Type B pancreatic cell (in vitro differentiated cells): ENCODE measurements at places on chromosomes 5 and 9. TPM values are rescaled to one million over a fixed set of nuclear protein-coding genes. Genes with fewer than 3 reads are reported as not detected.
A peak's percentile ranks its signal among the peaks of the same experiment; 100 is the strongest.

GRCh38 chr5:79349047-79349446 is 113.1 kb downstream of the JMY start:
- H3K27me3 ChIP-seq, result no peaks in the 10 kb centered on the region
- no peak for DNase-seq
- peaks cover 4% of the 10 kb centered on the region for H3K36me3 ChIP-seq
- no peak overlapping the region for H3K4me3 ChIP-seq
- H3K4me1 ChIP-seq, result no peaks in the 10 kb centered on the region

Gene CDC25C
- 4.1 and 17.2 TPM in 2 replicates for total RNA-seq

GRCh38 chr5:171549274-171549673 is 129.8 kb downstream of the FGF18 start:
- no peaks in the 10 kb centered on the region for H3K36me3 ChIP-seq
- DNase-seq, result no peak
- peaks cover 7% of the 10 kb centered on the region for H3K4me1 ChIP-seq
- peaks cover 9% of the 10 kb centered on the region for H3K27me3 ChIP-seq

GRCh38 chr9:84238652-84239051 is 101.9 kb downstream of the SLC28A3 start:
- no peaks in the 10 kb centered on the region for H3K27me3 ChIP-seq
- H3K4me1 ChIP-seq, result peaks cover 3% of the 10 kb centered on the region
- no peaks in the 10 kb centered on the region for H3K36me3 ChIP-seq
- H3K27ac ChIP-seq, result no peak overlapping the region

Gene PCDHB11
- total RNA-seq, result 2.0 and 3.3 TPM in 2 replicates

Gene TMEM215
- 0.27 TPM in 1 of 2 replicates, not detected in the other for total RNA-seq

Gene GRM6
- total RNA-seq, result not detected in 2 replicates

Gene SPACA9
- 5.2 and 8.3 TPM in 2 replicates for total RNA-seq

DNA sequence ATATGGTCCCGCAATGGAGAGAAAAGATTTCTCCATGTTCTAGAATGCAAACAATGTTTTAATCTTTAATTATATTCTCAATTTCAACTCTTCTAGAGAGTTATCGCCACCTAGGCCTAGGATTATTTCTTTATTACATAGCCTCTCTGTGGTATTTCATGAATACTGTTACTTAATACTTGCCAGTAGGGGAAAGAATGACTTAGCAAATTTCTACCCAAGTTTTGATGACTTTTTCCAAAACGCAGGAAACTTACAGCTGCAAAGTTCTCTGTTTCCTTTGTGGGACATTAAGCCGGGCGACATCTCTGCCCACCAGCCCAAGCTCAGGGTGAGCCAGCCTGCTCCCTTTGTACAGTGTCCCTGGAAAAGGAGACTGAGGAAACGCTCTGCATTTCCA is 73.8 kb downstream of the MED27 start:
- H3K27ac ChIP-seq, result no peak overlapping the region
- H3K4me3 ChIP-seq, result no peak overlapping the region
- H3K36me3 ChIP-seq, result peaks cover 3% of the 10 kb centered on the region
- no peak for DNase-seq
- H3K27me3 ChIP-seq, result no peaks in the 10 kb centered on the region

GRCh38 chr9:106956971-106957370 is 94.0 kb downstream of the ZNF462 start:
- H3K4me1 ChIP-seq, result peaks cover 9% of the 10 kb centered on the region
- peak overlapping the region; percentile 27 for H3K27ac ChIP-seq
- no peaks in the 10 kb centered on the region for H3K27me3 ChIP-seq
- H3K36me3 ChIP-seq, result peaks cover 74% of the 10 kb centered on the region
- no peak overlapping the region for H3K4me3 ChIP-seq

Gene UNC13B
- total RNA-seq, result 48.9 and 62.1 TPM in 2 replicates

Gene FUT7
- total RNA-seq, result not detected in 2 replicates

Gene RALGPS1
- total RNA-seq, result 16.7 and 30.0 TPM in 2 replicates

DNA sequence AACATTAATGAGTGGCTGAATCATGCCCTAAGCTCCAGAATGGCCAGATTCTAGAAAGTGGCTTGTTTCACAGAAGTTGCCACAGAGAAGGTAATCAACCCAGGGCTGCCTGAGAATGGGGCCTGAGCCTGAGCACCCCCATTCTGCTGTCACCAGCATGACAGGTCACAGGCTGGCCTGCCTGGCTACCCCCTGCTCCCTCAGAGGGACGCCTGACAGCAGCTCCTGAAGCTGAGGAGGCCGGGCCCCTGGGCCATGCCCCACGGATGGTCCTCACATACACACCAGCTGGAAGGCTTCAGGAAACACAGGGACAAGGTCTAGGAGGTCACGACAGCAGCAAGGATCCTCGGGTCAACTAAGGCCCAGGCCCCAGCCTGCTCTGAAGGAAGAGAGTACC is 3.7 kb downstream of the GABRP start:
- DNase-seq, result no peak
- peaks cover 18% of the 10 kb centered on the region for H3K4me1 ChIP-seq
- peak overlapping the region; percentile 54 for H3K4me3 ChIP-seq
- peaks cover 5% of the 10 kb centered on the region for H3K27me3 ChIP-seq
- H3K36me3 ChIP-seq, result no peaks in the 10 kb centered on the region

Gene TMEM161B
- total RNA-seq, result 17.6 and 23.6 TPM in 2 replicates

- H3K4me1 ChIP-seq, result no peaks in the 10 kb centered on the region
- H3K4me3 ChIP-seq, result no peak overlapping the region
- no peaks in the 10 kb centered on the region for H3K27me3 ChIP-seq
- no peaks in the 10 kb centered on the region for H3K36me3 ChIP-seq
- no peak overlapping the region for H3K27ac ChIP-seq
Observed at GRCh38 chr5:39337252-39337915, 26.9 kb downstream of the C9 start.

Gene VAV2
- total RNA-seq, result 39.4 and 54.3 TPM in 2 replicates

- no peaks in the 10 kb centered on the region for H3K4me1 ChIP-seq
- no peak for DNase-seq
- peaks cover 3% of the 10 kb centered on the region for H3K27me3 ChIP-seq
- H3K4me3 ChIP-seq, result no peak overlapping the region
Observed at GRCh38 chr9:127724012-127724411, 8.1 kb downstream of the TTC16 start.

Gene SMIM33
- not detected in 2 replicates for total RNA-seq

DNA sequence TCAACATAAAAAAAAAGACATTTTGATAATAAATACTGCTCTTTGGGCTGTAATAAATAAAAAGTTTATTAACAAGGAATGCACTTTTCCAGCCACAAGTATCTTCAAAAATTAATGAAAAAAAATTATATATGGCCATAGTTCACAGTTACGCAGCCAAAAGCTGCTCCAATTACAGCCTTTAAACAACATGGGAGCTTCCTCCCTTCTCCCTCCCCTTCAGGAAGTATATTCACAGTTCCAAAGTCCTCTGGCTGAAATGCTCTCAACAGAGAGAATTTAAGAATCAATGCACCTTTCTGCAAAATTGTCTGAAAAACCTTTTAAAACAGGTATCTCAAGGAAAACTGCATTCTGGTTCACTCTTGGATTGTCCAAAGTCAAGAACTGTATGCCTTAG is 5.9 kb downstream of the PLK2 start:
- DNase-seq, result no peak
- H3K4me1 ChIP-seq, result peaks cover 53% of the 10 kb centered on the region
- H3K36me3 ChIP-seq, result peaks cover 90% of the 10 kb centered on the region
- H3K27ac ChIP-seq, result peak overlapping the region; percentile 95
- H3K27me3 ChIP-seq, result no peaks in the 10 kb centered on the region

- H3K27me3 ChIP-seq, result no peaks in the 10 kb centered on the region
- H3K4me1 ChIP-seq, result peaks cover 12% of the 10 kb centered on the region
- H3K27ac ChIP-seq, result no peak overlapping the region
Observed at GRCh38 chr5:31894141-31894540, 255.2 kb downstream of the PDZD2 start.

DNA sequence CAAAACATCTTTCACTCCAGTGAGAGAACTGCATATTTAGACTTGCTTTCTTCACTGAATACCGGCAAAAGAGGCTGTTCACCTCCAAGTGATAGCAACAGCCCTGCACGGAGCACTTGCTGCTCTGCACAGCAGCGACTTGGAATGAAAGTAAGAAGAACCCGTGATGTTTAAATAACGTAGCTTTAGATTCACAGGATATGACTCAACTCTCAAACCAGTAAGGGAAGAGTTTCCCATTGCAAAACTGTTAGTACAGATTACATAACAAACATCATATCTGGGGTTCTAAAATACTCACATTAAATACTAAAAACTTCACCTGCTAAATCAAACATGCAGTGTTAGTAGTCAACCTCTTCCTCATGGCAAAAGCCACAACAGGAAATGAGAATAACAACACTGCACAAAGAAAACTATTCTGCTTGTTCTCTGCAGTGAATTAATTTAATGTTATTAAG is 203.4 kb downstream of the MCTP1 start:
- no peak overlapping the region for H3K4me3 ChIP-seq

Gene F12
- 3.2 and 5.7 TPM in 2 replicates for total RNA-seq

- H3K36me3 ChIP-seq, result no peaks in the 10 kb centered on the region
- no peaks in the 10 kb centered on the region for H3K4me1 ChIP-seq
- H3K27ac ChIP-seq, result peak overlapping the region; percentile 15
- peaks cover 53% of the 10 kb centered on the region for H3K27me3 ChIP-seq
Observed at GRCh38 chr5:176788091-176788490, 22.3 kb upstream of the UNC5A start.

- H3K27me3 ChIP-seq, result peaks cover 98% of the 10 kb centered on the region
- H3K27ac ChIP-seq, result peak overlapping the region; percentile 66
Observed at GRCh38 chr5:88674356-88675167, 208.4 kb downstream of the MEF2C start.

GRCh38 chr5:173550641-173551040 is 65.8 kb downstream of the BOD1 start:
- no peak overlapping the region for H3K4me3 ChIP-seq
- no peak overlapping the region for H3K27ac ChIP-seq
- peaks cover 4% of the 10 kb centered on the region for H3K4me1 ChIP-seq

Gene SPINK7
- total RNA-seq, result not detected in 2 replicates

DNA sequence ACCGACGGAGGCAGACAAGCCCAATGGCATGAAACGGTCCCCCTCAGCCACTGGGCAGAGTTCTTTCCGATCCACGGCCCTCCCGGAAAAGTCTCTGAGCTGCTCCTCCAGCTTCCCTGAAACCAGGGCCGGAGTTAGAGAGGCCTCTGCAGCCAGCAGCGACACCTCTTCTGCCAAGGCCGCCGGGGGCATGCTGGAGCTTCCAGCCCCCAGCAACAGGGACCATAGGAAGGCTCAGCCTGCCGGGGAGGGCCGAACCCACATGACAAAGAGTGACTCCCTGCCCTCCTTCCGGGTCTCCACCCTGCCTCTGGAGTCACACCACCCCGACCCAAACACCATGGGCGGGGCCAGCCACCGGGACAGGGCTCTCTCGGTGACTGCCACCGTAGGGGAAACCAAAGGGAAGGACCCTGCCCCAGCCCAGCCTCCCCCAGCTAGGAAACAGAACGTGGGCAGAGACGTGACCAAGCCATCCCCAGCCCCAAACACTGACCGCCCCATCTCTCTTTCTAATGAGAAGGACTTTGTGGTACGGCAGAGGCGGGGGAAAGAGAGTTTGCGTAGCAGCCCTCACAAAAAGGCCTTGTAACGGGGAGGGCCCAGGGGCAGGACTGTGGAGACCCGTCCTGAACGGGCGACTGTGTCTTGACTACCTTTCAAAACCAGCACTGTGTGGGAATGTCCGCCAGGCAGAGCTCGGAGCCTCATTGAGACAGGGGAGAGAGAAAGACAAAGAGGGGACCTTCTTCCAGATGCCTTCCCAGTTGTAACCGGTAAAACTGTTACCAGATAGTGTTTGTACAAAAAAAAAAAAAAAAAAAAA is 29.9 kb downstream of the CD180 start:
- no peaks in the 10 kb centered on the region for H3K27me3 ChIP-seq
- no peak overlapping the region for H3K27ac ChIP-seq
- no peaks in the 10 kb centered on the region for H3K4me1 ChIP-seq
- H3K36me3 ChIP-seq, result peaks cover 14% of the 10 kb centered on the region
- H3K4me3 ChIP-seq, result no peak overlapping the region

DNA sequence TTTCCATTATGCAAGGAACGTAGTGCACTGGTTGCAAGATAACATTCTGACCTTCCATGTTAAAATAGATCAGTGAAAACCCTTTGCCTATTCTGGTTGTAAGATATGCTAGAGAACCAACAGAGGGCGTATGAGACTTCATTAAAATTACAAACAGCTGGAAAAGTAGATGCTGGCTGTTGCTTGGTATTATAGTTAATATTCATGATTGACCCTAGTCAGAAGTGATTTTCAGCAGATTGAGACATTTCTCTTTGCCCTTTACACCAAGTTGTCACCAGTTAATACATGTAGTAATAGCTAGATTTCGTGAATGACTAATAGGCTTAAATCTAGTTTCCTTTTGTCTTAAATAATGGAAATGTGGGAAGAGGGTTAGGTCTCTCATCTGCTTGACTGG is 13.8 kb upstream of the FGF18 start:
- H3K27ac ChIP-seq, result peak overlapping the region; percentile 70
- no peak for DNase-seq
- H3K27me3 ChIP-seq, result no peaks in the 10 kb centered on the region

DNA sequence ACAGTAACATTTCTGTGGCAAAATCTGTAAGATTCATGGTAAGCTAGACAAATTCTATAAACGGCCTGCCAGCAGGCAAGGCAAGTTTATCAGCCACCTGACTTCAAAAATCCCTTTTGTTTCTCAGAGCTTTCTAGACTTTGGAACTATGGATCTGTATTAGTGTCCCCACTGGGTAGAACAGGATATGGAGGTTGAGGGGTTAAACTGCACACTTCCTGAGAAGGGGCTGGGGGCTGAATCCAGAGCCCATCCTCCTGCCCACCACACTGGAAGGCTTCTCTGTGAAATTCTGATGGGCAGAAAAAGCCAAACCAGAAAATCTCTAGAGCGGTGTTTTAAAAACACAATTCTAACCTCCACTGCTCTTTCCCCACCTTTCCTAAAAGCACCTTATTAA is 128.7 kb downstream of the ENTREP1 start:
- H3K4me1 ChIP-seq, result no peaks in the 10 kb centered on the region
- DNase-seq, result no peak
- peaks cover 6% of the 10 kb centered on the region for H3K27me3 ChIP-seq

DNA sequence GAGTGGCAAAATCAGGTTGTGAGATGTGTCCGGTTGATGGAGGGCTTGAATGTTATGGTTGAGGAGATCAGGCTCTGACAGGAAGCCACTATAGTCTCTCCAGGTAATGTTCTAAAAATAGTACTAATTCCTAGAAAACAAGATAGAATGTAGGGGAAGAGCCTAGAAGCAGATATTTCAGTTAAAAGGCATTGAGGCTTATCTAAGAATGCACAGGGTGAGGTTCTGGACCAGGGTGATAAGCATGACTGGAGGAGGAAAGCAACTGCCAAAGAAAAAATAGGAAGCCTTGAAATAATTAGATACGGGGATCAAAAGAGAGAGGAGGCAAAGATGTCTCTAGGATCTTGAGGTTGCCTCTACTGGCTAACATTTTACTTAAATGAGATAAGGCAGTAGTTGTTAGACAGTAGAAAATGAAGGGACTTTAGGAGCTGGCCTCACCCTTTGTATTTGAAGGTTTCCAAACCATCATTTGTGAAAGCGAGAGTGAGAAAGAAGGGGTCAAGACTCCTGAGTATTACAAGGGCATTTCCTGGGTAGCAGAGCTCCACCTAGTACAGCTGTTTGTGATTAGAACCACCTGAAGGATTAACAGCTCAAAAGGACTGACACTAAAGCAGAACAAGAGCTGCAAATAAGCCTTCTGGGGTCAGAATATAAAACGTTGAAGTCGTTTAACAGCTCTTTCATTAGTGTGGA is 15.4 kb upstream of the ARL15 start:
- H3K36me3 ChIP-seq, result no peaks in the 10 kb centered on the region
- peaks cover 11% of the 10 kb centered on the region for H3K27me3 ChIP-seq
- H3K27ac ChIP-seq, result no peak overlapping the region
- no peak for DNase-seq
- H3K4me3 ChIP-seq, result no peak overlapping the region
